CD4-positive, alpha-beta memory T cell (primary cell): ENCODE measurements at places on chromosomes 5 and 9.

GRCh38 chr5:108925073-108925472 is 177.4 kb downstream of the FER start:
- DNase-seq, result no peak

GRCh38 chr5:147303976-147304375 is 69.2 kb downstream of the STK32A start:
- DNase-seq, result no peak

- no peak for DNase-seq
These were observed 64.1 kb downstream of the WDR41 start for GRCh38 chr5:77427998-77428397.

- DNase-seq, result no peak
These were observed 94.3 kb downstream of the TSSK1B start for GRCh38 chr5:113340537-113340936.

GRCh38 chr9:108074900-108075299 is 585.3 kb upstream of the KLF4 start:
- no peak for DNase-seq

GRCh38 chr5:153498516-153498915 is 8.0 kb downstream of the GRIA1 start:
- no peak for DNase-seq

GRCh38 chr5:101877451-101877850 is 418.6 kb downstream of the SLCO4C1 start:
- DNase-seq, result no peak

DNA sequence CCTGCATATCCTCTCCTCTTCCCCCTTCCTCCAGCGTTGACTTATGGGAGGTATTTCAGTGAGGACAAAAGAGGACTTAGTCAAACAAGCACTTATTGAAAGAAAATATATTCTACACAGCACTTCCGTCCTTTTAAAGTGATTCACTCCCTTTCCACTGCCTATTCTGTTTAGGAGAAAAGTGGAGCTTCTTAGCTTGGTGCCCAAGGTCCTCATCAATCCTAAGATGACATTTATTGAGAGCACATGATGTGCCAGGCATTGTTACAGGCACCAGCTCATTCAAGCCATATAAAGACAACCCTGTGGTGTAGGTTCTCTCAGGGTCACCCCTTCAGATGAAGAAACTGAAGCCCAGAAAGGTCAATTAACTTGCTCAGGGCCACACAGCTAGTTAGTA is 95.9 kb downstream of the KCNIP1 start:
- DNase-seq, result no peak

GRCh38 chr9:135478191-135478590 is 1.4 kb upstream of the PPP1R26 start:
- DNase-seq, result no peak

GRCh38 chr9:121652021-121652837 is 795 bp downstream of the DAB2IP start:
- no peak for DNase-seq

- no peak for DNase-seq
These were observed 1.1 kb downstream of the ARL10 start for GRCh38 chr5:176366232-176366894.

- peak; percentile 22 for DNase-seq
These were observed 29.4 kb downstream of the RHOBTB3 start for GRCh38 chr5:95760273-95761191.

- no peak for DNase-seq
These were observed 419.3 kb upstream of the MEF2C start for GRCh38 chr5:89302102-89302891.

DNA sequence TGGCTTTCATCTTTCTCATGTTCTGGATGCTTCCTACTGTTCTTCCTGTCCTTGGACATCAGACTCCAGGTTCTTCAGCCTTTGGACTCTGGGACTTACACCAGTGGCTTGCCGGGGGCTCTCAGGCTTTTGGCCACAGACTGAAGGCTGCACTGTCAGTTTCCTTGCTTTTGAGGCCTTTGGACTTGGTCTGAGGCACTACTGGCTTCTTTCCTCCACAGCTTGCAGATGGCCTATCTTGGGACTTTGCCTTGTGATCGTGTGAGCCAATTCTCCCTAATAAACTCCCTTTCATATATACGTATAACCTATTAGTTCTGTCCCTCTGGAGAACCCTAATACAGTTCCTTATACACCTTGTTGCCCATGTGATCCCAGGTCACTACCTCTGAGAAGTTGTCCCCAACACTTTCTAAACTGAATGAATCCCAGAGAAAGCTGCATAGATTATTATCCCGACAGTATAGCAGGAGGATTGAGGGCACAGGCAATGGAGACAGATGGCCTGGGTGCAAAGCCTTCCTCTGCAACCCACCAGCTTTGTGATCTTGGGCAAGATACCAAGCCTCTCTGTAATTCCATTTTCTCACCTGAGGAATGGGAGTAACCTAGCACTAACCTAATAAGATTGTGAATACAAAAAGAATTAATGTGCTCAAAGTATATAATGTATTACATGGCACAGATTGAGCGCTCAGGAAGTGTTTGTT is 449.6 kb upstream of the BRINP1 start:
- DNase-seq, result no peak
